ENCODE measurements at places on chromosomes 1 and 21.

DNA sequence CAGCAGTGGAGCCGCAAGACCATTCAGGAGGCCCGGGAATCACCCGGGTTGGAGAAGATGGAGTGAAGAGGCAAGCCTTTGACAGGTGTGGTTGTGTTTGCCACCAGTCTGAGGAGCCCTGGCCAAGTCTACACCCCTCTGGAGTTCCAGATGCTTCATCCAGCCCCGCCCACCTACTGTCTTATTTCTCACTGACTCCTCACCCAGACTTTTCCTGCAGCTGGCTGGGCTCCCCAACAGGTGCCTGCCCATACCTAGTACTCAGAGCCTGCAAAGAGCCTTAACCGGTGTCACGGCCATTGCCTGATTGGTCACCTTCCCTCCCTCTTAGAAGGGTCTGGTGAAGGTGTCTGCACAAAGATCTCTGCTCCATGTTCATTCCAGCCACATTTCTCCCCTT lies 16.0 kb downstream of the SLC9A1 start:
- no peak for DNase-seq

GRCh38 chr1:233998456-233998855 lies 94.0 kb downstream of the SLC35F3 start:
- DNase-seq, result no peak

DNA sequence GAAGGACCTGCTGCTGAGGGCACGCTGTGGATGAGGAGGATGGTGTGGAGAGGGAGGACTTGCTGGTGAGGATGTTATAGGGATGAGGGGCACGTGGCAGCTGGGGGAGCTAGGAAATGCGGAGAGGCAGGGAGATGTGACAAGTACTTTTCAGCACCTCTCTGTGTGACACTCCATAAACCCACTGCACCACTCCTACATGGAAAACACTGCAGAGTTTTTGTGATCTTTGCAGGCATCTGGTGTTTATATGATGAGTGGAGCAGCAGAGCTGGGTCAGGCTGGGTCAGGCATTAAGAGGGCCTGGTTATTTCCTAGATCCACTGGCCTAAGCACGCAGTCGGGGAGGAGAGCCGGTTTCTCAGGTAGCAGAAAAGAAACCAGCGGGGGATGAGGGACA lies 167.3 kb upstream of the COA6 start:
- DNase-seq, result no peak

DNA sequence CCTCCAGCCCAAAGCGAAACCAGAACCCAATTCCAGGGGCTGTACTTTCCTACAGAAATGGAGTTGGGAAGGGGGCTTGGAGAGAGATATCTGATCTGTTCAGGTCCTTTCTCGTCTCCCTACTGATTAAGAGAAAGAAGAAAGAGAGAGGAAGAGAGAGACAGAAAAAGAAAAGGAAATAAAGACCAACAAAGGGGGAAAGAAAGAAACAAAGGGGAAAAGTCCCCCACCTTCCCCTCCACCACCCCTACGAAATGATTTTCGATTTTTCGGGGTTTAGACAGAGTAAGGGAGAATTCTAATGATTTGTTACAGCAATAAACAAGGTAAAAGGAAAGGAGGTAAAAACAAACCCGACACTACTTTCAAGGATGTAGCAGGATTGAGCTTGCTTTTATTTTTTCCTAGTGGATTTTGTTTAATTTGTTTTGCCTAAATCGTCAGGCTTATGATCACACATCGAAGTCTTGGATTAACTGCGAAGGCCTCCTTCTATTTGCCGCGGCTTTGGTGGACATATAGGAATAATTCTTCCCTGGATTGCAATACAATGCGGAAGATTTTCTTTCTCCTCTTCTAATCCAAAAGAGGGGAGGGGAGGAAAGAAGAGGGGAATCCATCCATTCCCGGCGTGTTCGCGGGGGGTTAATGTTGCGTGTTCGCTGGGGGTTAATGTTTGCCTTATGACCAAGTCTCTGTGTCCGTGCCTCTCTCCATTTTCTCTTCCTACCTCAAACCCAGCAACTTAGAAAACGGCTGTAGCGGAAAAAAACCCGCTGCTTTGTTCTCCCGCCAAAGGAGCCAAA lies 1.9 kb downstream of the TAL1 start:
- DNase-seq, result no peak

DNA sequence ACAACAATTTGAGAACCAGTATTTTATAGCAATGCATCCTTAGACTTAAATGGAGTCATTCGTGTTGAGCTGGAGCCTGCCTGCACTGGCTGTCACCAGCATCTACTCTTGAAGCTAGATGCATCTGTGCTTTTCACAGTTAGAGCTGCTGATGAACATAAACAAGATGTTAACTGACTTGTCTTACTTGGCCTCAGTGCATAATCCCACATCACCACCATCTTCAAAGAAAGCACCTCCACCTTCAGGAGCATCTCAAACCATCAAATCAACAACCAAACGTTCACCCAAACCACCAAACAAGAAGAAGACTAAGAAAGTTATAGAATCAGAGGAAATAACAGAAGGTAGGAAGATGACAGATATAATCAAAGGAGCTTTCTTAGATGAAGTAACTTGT lies 71.1 kb downstream of the TPR start:
- no peak for DNase-seq

GRCh38 chr1:169753549-169753948 lies 19.7 kb upstream of the SELE start:
- DNase-seq, result no peak

GRCh38 chr1:32798679-32799416 lies 18.3 kb downstream of the YARS1 start:
- peak; percentile 53 for DNase-seq

DNA sequence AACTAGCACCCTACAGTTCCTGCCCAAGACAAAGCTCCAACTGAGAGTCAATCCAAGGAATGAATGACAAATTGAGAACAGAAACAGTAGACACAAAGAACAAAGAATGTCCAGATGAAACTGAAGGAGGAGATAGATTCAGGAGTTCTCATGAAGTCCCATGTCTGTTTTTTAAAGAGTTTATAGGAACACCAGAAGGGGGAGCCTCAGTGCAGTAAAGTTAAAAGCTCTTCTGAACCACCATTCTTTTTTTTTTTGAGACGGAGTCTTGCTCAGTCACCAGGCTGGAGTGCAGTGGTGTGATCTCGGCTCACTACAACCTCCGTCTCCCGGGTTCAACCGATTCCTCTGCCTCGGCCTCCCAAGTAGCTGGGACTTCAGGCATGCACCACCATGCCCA lies 323.6 kb downstream of the MRPL39 start:
- DNase-seq, result peak; percentile 24

- no peak for DNase-seq
Measured at GRCh38 chr21:17786071-17786850, 32.9 kb downstream of the C21orf91 start.

DNA sequence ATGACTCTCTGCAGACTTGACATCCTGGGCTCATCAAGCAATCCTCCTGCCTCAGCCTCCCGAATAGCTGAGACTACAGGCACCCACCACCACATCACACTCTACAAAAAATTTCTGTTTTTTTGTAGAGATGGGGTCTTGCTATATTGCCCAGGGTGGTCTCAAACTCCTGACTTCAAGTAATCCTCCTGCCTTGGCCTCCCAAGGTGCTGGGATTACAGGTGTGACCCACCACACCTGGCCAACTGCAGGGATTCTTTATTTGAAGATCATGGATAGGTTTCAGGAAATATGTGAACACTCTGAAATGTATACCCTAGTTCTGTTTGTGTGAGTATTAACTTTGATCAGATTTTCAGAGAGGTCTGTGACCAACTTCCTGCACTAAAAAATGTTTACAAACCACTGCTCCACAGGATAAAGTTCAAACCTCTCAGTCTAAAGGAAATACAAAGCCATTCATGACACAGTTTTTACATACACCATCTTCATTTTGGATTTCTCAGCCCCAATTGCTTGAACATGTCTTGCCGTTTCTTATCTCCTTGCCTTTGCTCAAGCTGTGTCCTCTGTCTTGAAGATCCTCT lies 252.3 kb upstream of the FGGY start:
- no peak for DNase-seq
